Naive thymus-derived CD8-positive, alpha-beta T cell (primary cell): ENCODE measurements at places on chromosomes 16 and 17. TPM values are rescaled to one million over a fixed set of nuclear protein-coding genes. Genes with fewer than 3 reads are reported as not detected.

DNA sequence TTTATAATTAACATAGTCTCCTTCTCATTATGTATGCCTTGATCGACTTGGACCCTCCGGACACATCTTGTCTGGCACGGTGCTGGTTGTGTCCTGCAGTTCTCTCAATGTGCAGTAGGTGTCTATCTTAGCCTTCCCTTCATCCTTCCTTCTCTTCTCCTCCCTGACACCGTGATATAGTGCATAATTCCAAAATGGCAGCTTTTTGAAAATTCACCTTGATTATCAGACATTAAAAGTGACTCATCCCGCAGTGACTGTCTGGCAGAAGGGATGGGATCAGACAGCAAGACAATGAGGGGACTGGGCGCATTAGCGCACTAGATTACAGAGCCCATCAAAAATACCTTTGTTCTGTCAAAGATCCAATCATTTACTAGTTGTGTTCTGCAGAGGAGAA, 70.0 kb upstream of the PMFBP1 start:
- no peak overlapping the region for H3K4me3 ChIP-seq
- H3K27me3 ChIP-seq, result no peaks in the 10 kb centered on the region
- no peak overlapping the region for H3K27ac ChIP-seq
- no peak for DNase-seq
- H3K36me3 ChIP-seq, result no peaks in the 10 kb centered on the region

DNA sequence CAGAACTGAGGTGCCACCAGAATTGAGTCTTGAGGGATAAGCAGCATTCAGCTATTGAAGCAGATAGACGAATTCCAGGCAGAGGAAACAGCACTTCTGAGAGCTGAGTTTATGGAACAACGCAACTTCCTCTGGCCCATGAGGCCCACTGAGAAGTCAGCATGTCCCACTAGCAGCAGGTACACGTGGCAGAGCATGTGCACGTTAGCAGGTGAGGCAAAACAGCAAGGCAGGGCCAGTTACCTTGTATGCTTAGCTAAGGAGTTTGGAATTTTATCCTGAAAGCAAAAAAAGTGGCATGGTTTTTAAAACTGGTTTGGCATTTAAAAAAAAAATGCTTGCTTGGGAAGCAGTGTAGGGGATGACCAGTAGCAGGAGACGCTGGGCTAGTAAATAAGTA, 305.6 kb downstream of the CPPED1 start:
- no peak for DNase-seq
- peaks cover 27% of the 10 kb centered on the region for H3K4me1 ChIP-seq
- H3K36me3 ChIP-seq, result no peaks in the 10 kb centered on the region
- H3K27me3 ChIP-seq, result no peaks in the 10 kb centered on the region
- no peak overlapping the region for H3K27ac ChIP-seq

GRCh38 chr16:22813948-22814710, at the start of gene HS3ST2:
HS3ST2 (plus strand) TSS chr16:22814162; CDS start chr16:22814611, 449 bp downstream.
- no peaks in the 10 kb centered on the region for H3K36me3 ChIP-seq
- H3K27me3 ChIP-seq, result peaks cover 33% of the 10 kb centered on the region
- no peak within 1 kb of the TSS for H3K4me3 ChIP-seq
- no peak within 1 kb of the TSS for H3K27ac ChIP-seq
- DNase-seq, result no peak

GRCh38 chr16:71249399-71249798, 18.9 kb upstream of the HYDIN start:
- no peak overlapping the region for H3K27ac ChIP-seq
- H3K36me3 ChIP-seq, result no peaks in the 10 kb centered on the region
- no peaks in the 10 kb centered on the region for H3K4me1 ChIP-seq
- no peak overlapping the region for H3K4me3 ChIP-seq
- DNase-seq, result no peak

GRCh38 chr16:55900616-55901393, 25.6 kb upstream of the CES5A start:
- no peaks in the 10 kb centered on the region for H3K4me1 ChIP-seq
- H3K4me3 ChIP-seq, result no peak overlapping the region
- no peak for DNase-seq
- H3K27ac ChIP-seq, result no peak overlapping the region
- H3K36me3 ChIP-seq, result no peaks in the 10 kb centered on the region

DNA sequence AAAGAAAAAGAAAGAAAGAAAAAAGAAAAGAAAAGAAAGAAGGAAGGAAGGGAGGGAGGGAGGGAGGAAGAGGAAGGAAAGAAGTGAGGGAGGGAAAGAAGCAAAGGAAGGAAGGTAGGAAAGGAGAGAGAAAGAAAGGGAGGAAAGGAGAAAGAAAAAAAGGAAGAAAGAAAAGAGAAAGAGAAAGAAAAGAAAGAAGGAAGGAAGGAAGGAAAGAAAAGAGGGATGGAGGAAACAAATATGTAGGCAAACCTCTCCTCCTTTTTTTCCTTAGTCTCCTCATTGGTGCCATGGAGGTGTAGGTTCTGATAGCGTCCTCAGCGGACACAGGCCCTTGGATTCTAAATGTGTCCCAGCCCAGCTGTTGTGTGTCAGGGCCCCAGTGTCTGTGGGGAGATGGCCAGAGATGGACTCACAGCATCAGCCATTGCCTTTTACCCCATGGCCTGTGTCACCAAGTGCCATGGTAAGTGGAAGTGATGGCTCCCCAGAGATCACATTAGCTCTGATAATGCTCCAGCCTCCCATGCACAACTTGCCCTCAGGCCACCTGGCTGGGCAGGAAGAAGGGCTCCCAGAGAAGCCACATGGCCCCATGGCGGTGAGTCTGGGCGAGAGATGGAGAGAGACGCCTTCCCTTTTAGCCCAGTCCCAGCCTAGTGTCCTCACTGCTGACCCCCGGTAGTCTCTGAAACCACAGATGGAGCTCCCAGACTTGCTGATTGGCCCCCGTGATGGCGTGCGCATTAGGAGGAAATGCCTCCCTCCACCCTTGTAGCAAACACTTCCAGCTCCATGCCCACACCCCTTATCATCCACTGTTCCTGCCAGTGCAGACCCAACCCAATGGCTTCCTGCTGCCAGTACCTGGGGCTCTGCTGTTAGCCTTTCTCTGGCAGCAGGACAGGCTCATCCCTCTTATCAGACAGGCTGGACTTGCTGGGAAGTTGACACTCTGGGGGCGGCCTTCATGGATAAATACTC, 3.7 kb upstream of the SLC6A2 start:
- no peak for DNase-seq
- H3K27ac ChIP-seq, result no peak overlapping the region
- no peak overlapping the region for H3K4me3 ChIP-seq
- no peaks in the 10 kb centered on the region for H3K4me1 ChIP-seq

GRCh38 chr17:17754719-17755686, 73.7 kb downstream of the RAI1 start:
- no peaks in the 10 kb centered on the region for H3K27me3 ChIP-seq
- H3K36me3 ChIP-seq, result no peaks in the 10 kb centered on the region
- H3K4me3 ChIP-seq, result peak overlapping the region; percentile 67
- peak overlapping the region; percentile 96 for H3K27ac ChIP-seq

DNA sequence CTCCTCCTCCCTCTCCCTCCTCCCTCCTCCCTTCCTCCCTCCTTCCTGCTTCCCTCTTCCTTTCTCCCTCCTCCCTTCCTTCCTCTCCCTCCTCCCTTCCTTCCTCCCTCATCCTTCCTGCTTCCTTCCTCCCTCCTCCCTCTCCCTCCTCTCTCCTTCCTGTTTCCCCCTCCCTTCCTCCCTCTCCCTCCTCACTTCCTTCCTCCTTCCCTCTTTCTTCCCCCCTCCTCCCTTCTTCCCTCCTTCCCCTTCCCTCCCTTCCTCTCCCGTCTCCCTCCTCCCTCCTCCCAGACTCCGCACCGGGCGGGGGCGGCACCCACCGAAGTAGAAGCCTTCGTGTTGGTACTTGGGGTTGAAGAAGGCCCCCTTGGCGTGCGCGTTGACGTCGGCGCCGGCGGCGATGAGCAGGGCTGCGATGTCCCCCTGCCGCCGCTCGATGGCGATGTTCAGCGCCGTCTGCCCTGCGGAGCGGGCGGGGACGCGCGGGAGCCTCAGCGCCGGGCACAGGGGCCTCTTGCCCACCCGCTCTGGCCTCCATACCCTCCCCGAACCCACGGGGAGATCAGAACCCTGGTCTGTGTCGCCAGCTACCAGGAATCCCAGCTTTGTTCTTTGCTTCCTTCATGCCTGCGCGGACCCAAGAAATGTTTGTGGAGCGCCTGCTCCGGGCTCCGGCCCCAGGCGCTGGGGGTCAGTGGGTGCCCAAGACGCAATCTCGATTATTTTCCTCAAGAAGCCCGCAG, 22.2 kb downstream of the TRPV3 start:
- H3K4me1 ChIP-seq, result peaks cover 5% of the 10 kb centered on the region
- peak; percentile 38 for DNase-seq
- H3K4me3 ChIP-seq, result peak overlapping the region; percentile 71

- H3K4me1 ChIP-seq, result peaks cover 4% of the 10 kb centered on the region
- no peak for DNase-seq
- H3K27me3 ChIP-seq, result peaks cover 70% of the 10 kb centered on the region
- H3K4me3 ChIP-seq, result no peak overlapping the region
- no peak overlapping the region for H3K27ac ChIP-seq
These were observed 6.4 kb downstream of the SHISA9 start for GRCh38 chr16:12907670-12908233.

GRCh38 chr17:49691677-49692191, 13.8 kb upstream of the SPOP start:
- peak overlapping the region; percentile 81 for H3K27ac ChIP-seq
- peaks cover 71% of the 10 kb centered on the region for H3K4me1 ChIP-seq
- DNase-seq, result no peak

DNA sequence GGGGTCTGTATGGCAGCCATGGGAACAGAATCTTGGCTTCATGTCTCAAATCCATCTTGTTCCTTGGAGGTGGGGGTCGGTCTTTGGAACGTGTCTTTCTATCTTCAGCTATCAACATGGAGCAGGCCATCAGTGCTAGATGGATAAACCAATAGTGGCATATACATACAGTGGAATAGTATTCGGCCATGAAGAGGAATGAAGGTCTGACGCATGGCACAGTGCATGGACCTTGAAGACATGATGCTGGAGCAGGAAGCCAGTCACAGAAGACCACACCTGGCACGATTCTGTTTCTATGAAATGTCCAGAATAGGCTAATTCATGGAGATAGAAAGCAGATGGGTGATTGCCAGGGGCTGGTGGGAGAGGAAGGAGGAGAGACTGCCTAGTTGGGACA, 7.8 kb downstream of the KCNG4 start:
- DNase-seq, result no peak
- no peaks in the 10 kb centered on the region for H3K36me3 ChIP-seq
- H3K27ac ChIP-seq, result no peak overlapping the region
- no peak overlapping the region for H3K4me3 ChIP-seq

DNA sequence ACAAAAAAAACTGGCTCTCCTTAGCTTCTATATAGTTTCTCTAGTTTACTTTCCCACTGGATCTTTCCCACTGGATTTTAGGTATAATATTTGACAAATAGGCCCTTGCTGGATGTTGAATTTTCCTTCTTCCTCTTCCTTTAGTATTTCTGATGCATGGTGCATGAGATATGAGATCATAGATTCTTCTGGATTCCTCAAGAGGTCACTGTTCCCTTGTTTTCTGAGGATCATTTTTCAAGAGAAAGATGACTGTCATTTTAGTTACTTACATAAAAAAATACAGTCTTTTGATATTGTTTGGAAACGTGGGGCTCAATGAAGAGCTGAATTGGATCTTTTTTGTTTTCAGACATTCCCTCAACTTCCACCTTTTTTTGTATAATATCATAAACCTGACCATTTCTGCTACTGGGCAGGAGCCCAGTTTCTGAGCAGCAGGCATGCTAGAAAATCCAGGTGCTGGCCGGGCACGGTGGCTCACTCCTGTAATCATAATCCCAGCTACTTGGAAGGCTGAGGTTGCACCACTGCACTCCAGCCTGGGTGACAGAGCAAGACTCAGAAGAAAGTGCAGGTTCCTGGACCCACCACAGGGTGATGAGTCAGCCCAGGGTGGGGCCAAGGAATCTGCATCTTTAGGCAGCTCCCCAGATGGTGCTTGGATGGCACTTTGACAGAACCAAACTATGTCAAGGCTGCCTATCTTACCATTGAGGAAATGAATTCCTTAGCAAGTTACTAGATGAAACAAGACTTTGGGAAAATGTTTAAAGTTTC, 70.3 kb downstream of the SDR42E1 start:
- DNase-seq, result no peak
- no peak overlapping the region for H3K27ac ChIP-seq
- H3K36me3 ChIP-seq, result no peaks in the 10 kb centered on the region
- no peaks in the 10 kb centered on the region for H3K27me3 ChIP-seq
- no peaks in the 10 kb centered on the region for H3K4me1 ChIP-seq

- H3K27me3 ChIP-seq, result no peaks in the 10 kb centered on the region
- no peak overlapping the region for H3K4me3 ChIP-seq
- no peak for DNase-seq
- peaks cover 25% of the 10 kb centered on the region for H3K36me3 ChIP-seq
- H3K4me1 ChIP-seq, result no peaks in the 10 kb centered on the region
- H3K27ac ChIP-seq, result no peak overlapping the region
These were observed 167.2 kb downstream of the CYB561 start for GRCh38 chr17:63278728-63279442.

- H3K27ac ChIP-seq, result no peak overlapping the region
- H3K36me3 ChIP-seq, result no peaks in the 10 kb centered on the region
- no peaks in the 10 kb centered on the region for H3K4me1 ChIP-seq
- no peak for DNase-seq
- H3K4me3 ChIP-seq, result no peak overlapping the region
These were observed 94.0 kb upstream of the WSB1 start for GRCh38 chr17:27199948-27200347.

DNA sequence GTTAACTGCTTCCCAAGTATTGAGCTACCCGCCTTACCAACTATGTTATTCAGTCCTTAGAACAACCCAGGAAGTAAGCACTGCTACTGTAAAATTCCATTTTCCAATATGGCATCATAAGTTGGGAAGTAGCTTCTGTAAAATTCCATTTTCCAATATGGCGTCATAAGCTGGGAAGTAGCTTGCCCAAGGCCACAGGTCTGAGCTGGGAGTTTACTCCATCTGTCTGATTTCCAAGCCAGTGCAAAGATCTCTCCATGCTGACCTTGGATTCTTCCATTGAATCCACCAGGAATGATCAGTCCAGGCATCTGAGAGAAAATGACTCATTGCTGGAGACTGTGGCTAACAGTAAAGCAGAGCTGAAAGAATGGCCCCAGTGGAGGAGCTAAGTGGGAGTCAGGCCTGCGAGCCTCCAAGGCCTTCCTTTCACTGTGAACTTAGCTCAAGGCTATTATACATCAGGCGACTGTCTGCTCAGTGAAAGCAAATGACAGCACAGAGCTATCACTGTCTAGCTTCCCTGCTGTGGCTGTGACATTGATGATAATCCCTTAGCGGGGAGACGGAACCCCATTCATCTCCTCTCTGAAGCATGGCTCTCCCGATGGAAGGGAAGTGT, 430.4 kb downstream of the HAPSTR1 start:
- H3K36me3 ChIP-seq, result no peaks in the 10 kb centered on the region
- no peaks in the 10 kb centered on the region for H3K4me1 ChIP-seq
- peaks cover 12% of the 10 kb centered on the region for H3K27me3 ChIP-seq
- no peak overlapping the region for H3K27ac ChIP-seq
- H3K4me3 ChIP-seq, result no peak overlapping the region

- peak within 1 kb of the TSS; percentile 94 for H3K27ac ChIP-seq
- peak within 1 kb of the TSS; percentile 86 for H3K4me3 ChIP-seq
- DNase-seq, result peak; percentile 78
- no peaks in the 10 kb centered on the region for H3K36me3 ChIP-seq
These were observed at the start of gene STUB1 for GRCh38 chr16:679814-680624. STUB1 (plus strand) TSS chr16:680410; CDS start chr16:680526, 116 bp downstream.

RAB11FIP4 gene
- total RNA-seq, result 51.1 TPM

ADAMTS18 gene
- not detected for total RNA-seq

SLC25A11 gene
- total RNA-seq, result 45.0 TPM

CCDC154 gene
- total RNA-seq, result 14.0 TPM

MAFG gene
- total RNA-seq, result 17.1 TPM

CFAP20 gene
- total RNA-seq, result 30.0 TPM

GDPD3 gene
- 25.0 TPM for total RNA-seq

HSD3B7 gene
- 1.9 TPM for total RNA-seq

C1QTNF8 gene
- not detected for total RNA-seq

PIMREG gene
- total RNA-seq, result not detected

FBXO39 gene
- 0.29 TPM for total RNA-seq

CLEC10A gene
- 0.49 TPM for total RNA-seq

KRTAP9-8 gene
- total RNA-seq, result not detected

ZNF423 gene
- not detected for total RNA-seq

NAGPA gene
- 39.0 TPM for total RNA-seq
